ENCODE measurements at places on chromosomes 4 and X.

GRCh38 chr4:156102411-156102810 is 148.7 kb upstream of the CTSO start:
- DNase-seq, result no peak

- no peak for DNase-seq
Measured at GRCh38 chr4:159723341-159724048, 620.6 kb downstream of the RAPGEF2 start.

DNA sequence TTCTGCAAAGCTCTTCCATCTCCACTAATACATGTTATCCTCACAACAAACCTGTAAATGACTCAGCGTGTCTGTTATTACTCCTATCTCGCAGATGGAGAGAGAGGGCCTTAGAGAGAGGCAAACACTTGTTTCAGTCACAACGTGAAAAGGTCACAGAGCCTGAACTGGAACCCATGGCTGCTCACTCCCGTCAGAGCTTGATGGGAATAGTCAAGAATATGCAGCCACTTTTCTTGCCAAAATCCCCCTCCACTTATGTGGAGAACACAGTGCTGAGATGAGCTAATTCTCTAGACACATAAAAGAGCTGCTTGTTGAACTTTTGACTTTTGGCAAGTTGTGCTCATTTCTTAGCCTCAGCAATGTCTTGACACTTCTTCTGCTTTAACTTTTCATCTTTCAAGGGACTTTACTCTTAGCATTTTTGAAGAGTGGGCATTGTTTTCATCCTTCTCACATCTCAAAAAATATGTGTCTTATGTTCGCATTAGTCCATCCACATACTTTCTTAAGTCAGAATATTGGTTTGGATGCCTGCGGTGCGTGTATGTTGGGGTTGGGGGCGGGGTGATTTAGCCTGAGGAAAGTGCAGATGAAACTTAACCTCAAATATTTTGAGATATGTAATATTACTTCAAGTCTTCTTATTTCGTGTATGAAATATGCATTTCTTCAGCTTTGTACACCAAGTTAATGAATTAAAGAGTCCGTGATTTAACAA is 69.2 kb downstream of the SYNPO2 start:
- no peak for DNase-seq

GRCh38 chr4:836003-836511 is 10.1 kb upstream of the CPLX1 start:
- no peak for DNase-seq

DNA sequence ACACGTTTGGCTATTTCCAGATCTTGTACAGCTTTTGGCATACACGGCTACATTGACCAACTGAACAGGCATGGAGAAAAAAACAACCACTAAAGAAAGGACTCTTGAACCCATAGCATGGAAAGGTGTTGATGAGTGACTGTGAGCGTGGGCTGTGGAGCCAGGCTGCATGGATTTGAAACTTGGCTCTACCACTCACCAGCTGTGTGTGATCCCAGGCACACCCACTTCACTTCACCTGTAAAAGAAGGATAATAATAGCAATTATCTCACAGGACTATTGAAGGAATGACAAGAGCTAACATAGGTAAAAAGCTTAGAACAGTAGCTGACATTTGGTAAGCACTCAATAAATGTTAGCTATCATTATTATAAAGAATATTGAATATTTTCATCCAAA is 301.7 kb upstream of the CPEB2 start:
- no peak for DNase-seq

DNA sequence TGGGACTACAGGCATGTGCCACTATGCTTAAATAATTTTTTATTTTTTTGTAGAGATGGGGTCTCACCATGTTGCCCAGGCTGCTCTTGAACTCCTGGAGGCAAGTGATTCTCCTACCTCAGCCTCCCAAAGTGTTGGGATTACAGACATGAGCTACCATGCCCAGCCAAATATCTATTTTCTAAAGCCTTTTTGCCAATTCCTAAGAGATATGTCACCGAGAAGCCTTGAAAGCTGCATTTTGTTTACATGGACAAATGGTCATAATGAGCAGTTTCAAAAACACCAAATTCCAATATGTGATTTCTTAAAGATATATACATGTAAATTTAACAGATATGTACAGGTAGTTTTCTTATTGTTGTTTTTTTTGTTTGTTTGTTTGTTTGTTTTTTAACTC is 33.0 kb upstream of the PGRMC2 start:
- DNase-seq, result no peak

- no peak for DNase-seq
Measured at GRCh38 chr4:149062997-149063396, 620.8 kb upstream of the NR3C2 start.

- DNase-seq, result no peak
Measured at GRCh38 chrX:130118441-130119311, 8.4 kb upstream of the ELF4 start.

GRCh38 chrX:56563231-56564161 is at the start of gene UBQLN2:
UBQLN2 (plus strand) TSS chrX:56563627; CDS start chrX:56563874, 247 bp downstream.
- DNase-seq, result peak; percentile 84

DNA sequence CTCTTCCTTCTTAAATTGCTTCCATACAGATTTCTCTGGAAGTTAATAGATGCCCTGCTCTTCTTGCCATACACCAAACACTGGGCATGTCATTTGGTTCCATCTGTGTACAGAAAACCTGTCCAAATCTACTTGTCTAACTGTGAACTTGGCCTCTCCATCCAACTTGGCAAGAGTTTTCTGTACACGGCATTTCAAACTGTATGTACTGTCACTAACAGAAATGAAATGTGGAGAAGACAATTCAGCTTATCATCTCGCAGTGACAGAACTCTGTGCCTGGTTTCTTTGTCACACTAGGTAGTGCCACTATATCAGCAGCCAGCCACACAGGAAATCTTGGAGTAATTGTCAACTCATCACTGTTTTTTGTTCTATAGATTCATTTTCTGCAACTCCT is 58.2 kb downstream of the CXXC4 start:
- DNase-seq, result no peak

GRCh38 chrX:19798423-19798822 is 89.0 kb downstream of the SH3KBP1 start:
- no peak for DNase-seq

GRCh38 chr4:52868133-52868532 is 6.0 kb downstream of the RASL11B start:
- no peak for DNase-seq

DNA sequence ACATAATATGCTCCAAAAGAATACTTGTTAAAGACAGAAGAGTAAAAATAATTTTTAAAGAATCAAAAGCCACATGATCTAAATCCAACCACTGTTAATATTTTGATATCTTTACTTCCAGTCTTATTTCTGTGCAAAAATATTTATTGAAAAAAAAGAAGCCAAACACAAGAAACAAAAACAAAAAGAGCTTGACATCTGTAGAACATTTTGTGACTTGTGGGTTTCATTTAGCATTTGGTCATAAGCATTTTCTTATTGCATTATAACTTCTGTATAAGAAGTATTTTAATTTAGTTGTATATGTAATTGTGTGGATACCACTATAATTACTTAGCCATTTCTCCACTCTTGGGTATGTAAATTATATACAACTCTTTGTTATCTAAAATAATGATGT is 63.1 kb downstream of the DIPK2B start:
- DNase-seq, result no peak

- DNase-seq, result no peak
Measured at GRCh38 chr4:155903453-155903852, at the start of gene TDO2. TDO2 (plus strand) TSS chr4:155903696; CDS start chr4:155903759, 63 bp downstream.

DNA sequence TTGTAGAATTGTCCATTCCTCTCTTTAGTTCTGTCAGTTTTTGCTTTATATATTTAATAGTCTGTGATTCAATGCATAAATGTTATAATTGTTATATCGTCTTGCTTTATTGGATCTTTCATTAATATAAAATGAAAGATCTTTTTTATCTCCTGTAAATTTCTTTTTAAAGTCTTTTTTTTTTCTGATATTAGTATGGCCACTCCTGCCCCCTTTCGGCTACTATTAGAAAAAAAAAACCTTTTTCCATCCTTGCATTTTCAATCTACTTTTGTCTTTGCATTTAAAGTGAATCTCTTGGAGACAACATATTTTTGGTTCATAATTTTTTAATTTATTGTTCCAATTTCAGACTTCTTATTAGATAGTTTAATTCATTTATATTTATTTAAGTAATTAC is 677.4 kb upstream of the NDST4 start:
- no peak for DNase-seq

DNA sequence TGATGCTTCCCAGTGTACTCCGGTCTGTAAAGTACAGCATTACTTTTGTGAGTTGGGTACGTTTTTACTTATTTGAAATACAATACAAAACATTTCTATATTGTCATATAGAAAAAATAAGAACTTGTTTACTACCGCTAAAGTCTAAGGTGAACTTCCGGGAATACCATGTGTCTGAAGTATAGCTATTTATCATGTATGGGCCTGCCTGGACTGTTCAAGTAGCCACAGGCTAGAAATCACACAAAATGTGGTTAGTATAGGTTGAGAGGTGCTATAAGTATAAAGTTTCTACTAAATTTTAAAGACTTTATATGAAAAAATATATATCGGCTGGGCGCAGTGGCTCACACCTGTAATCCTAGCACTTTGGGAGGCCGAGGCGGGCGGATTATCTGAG is 152.3 kb downstream of the ARAP2 start:
- DNase-seq, result no peak

DNA sequence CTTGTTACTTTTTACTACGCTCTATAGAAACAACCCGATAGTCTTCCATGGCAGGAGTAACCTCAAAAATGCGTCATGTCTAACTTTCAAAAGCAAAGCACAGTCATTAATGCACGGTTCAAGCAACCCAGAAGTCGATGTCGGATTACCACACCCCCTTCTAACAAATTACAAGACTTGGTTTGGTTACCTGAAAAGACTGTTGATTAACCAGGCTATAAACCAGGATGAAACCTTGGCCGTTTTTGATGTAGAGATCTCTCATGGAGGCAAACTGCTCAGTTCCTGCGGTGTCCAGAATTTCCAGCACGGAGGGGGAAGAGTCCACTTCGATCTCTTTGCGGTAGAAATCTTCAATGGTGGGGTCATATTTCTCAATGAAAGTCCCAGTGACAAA is 2.4 kb downstream of the RAP2C start:
- no peak for DNase-seq

GRCh38 chr4:95847908-95848460 is 8.1 kb downstream of the PDHA2 start:
- no peak for DNase-seq

DNA sequence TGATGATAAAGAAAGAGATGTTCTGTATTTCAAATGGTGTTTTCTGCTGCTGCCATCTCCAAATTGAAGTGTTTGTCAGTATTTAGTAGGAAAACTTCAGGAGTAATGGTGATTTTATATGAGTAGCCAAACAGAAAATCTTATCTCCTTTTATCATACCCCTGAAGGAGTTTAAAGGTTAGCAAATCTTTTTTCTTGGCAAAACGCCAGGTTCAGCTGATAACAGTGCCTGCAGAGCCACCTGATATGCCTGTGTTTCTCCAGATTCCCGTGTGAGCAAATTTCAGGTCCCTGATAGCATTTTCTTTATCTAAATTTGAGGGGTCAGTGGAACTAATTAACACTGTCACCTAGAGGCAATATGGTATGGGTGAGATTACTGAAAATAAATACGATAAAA is 65.8 kb upstream of the ETNPPL start:
- DNase-seq, result no peak

DNA sequence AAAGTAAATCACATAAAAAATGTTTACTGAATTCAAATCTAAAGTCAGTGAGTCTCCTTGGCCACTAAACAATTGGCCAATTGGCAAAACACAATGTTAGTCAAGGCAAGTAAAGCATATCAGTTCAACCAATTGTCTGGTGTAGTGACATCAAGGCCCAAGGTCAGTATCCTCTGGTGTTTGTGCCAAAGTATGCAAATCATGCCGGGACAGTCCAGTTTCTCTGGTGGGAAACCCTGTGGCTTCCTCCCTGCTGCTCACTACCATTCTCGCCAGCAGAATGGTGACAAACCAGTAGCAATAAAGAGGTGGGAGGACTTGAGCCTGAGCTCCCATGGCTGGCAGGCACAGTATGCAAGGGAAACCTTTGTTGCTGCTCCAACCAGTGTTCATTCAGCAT is 314.9 kb upstream of the FGF13 start:
- no peak for DNase-seq

- DNase-seq, result no peak
Measured at GRCh38 chr4:176769514-176769913, 23.2 kb downstream of the VEGFC start.

DNA sequence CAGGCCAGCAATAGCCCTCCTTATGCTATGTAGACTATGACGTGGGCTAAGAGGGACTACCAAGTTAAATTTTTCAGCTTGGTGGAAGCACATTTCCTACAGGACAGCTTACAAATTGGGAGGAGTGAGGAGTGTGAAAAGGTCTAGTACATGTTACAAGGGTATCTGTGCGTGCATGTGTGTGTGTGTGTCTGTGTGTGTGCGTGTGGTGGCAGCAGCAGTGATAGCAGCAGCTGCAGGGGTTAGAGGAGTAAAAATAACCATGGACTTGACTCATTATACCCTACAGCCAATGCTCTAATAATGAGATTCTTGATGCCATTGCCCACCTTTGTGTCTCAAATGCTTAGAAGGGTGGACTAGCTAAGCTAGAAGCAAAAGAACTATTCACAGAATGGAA is 88.6 kb downstream of the SLC9A7 start:
- no peak for DNase-seq

- DNase-seq, result no peak
Measured at GRCh38 chrX:15983034-15983433, 128.4 kb upstream of the AP1S2 start.

DNA sequence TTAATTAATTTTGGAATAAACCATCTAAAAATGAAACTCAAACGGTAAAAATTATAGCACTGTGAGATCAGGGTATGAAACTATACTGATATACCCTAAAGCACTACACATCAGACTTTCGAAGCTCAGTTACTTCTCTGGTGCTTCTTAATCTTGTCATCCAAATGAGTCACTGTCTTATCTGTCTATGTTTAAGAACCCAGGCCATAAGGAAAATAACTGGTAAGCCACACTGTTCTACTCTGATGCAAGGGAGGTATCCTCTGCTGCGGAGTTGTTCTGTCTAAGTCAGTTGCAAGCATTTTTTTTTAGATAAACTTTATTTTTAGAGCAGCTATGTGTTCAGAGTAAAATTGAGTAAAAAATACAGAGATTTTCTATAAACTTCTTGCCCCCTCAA is 830.8 kb upstream of the POU3F4 start:
- no peak for DNase-seq

GRCh38 chr4:156677131-156677531 is 294.5 kb downstream of the PDGFC start:
- peak; percentile 22 for DNase-seq

- DNase-seq, result no peak
Measured at GRCh38 chr4:52983563-52984303, 121.6 kb downstream of the RASL11B start.

DNA sequence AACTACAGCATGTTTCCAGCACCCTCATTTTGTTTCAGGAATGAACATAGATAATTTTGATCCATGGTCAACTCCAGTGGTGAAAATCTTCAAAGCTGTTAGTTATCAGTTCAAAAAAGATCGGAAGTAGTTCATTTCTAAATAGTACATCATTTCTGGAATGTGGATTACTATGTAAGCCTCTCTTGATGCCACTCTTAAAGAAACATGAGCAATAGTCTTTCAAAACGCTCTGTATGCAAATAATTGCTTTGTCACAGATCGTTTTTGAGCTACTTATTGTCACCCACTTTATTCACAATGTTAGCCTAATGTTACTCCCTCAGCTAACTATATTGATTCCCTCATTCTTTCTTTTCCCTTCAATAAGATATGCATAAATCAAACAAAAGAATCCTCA is 65.7 kb downstream of the NEIL3 start:
- DNase-seq, result no peak

All from GM06990 (cell line).